Choroid plexus epithelial cell (primary cell): ENCODE measurements at places on chromosomes 5 and 9.

GRCh38 chr5:115381911-115382662 lies 85.6 kb upstream of the CCDC112 start:
- no peak for DNase-seq

DNA sequence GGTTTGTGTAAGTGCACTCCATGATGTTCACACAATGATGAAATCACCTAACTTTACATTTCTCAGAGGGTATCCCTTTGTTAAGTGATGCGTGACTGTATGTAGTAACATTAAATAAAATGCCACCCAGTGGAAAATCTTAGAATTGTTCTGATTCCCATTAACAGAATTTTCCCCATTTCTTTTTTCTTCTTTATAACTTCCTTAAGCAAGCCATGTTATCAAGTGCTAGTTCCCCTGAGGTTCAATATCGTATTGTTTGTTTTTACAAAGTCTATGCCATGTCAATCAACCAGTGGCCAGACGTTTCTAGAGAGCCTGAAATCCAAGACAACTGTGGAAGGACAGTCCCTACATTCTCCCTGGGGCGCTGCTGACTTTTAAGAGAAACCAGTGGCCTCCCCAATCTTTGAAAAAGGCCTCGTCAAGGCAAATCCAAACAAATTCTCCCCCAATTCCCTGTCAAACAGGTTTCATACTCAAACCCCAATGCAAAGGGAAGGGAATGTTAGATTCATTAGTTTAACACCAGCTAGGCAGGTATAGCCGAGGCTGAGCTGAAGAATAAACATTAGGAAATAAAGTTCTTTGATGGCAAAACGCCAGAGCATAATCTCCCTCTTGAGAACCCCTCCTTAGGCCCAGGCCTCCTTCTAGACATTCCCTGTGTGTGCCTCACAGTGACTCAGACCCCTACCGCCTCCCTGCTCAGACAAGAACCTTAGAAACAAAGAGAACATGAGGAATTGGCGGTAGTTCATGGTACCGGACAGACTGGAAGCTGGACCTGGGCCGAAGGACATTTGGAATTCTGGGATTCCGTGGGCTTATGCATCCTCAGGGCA lies 198.7 kb downstream of the GNA14 start:
- DNase-seq = peak; percentile 96

DNA sequence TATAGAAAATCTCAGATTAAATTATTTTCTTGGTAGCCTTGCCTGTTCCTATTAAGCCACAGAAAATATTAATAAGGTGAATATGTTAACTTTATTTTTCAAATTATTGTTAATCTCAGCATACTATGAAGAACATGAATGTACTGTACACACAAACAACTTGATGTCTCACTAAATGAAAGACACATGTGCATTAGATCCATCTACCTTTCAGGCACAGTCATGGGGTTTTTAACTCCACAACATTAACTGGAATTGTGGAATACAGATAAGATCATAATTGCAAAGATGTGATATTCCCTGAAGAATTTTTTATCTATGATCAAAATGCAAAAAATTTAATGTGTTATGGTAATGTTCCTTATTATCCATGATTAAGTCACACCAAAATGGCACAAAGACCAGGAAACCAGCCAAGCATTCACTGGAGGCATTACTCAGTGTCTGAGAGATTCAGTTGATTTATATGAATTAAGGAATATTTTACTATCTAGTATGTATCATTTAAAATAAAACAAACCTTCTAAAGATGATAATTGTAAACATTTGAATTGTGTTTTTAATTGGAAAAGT lies 150.0 kb upstream of the VCAN start:
- peak; percentile 14 for DNase-seq

DNA sequence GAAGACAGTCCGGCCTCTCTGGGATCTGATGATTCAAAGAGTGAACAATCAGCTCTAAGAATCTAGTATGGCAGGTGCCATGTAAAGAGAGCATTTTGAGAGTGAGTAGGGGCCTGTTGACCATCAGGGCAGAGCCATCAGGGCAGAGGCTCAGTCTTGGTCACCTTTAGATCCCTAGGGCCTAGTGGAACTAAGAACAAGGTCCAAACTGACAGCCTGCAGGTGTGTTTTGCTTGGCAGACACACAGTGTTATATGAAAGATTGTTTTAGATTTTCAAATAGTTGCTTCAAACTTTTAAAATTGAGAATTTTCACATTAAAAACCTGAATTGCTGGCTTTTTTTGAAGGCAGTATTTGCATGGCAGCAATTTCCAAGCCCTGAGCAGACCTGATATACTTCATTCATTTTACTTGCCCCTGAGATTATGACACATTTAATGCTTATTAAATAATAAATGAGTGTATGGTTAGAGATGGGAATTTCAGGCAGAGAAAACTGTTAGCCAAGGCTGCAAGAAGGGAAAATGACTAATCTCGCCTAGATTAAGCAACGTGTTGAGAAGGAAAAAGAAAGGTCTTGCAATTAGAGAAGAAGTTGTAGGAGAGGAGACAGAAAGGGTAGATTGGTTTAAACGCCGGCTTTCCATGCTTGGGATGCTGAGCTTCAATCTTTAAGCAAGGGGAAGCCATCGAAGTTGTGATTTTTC lies 279.6 kb downstream of the ARRDC3 start:
- DNase-seq = peak; percentile 49

GRCh38 chr5:7075470-7075869 lies 320.5 kb upstream of the ADCY2 start:
- DNase-seq = no peak

- DNase-seq = no peak
These were observed 123.0 kb upstream of the MTAP start for GRCh38 chr9:21679432-21679831.
